NCI-H1092 treated with DMSO at 0.1 percent for 48 hours (cell line): ENCODE measurements at places on chromosomes 13 and 19.

GRCh38 chr19:14694641-14695266 lies 4.9 kb downstream of the ZNF333 start:
- no peak for DNase-seq

GRCh38 chr13:46321494-46322225 lies 65.4 kb downstream of the RUBCNL start:
- no peak for DNase-seq

GRCh38 chr19:47049307-47049700 lies 880 bp upstream of the TMEM160 start:
- DNase-seq, result no peak

GRCh38 chr13:35598233-35598632 lies 121.7 kb upstream of the MAB21L1 start:
- DNase-seq, result no peak

- DNase-seq, result peak; percentile 39
Observed at GRCh38 chr19:48271531-48272151, 1.8 kb downstream of the ZNF114 start.

GRCh38 chr19:44728178-44728577 lies 20.3 kb upstream of the BCL3 start:
- no peak for DNase-seq

GRCh38 chr19:33376423-33376822 lies 2.9 kb downstream of the CEBPG start:
- DNase-seq, result no peak

GRCh38 chr19:6271251-6271650 lies 8.5 kb downstream of the MLLT1 start:
- no peak for DNase-seq

GRCh38 chr19:19050731-19051130 lies 13.1 kb upstream of the SLC25A42 start:
- no peak for DNase-seq

DNA sequence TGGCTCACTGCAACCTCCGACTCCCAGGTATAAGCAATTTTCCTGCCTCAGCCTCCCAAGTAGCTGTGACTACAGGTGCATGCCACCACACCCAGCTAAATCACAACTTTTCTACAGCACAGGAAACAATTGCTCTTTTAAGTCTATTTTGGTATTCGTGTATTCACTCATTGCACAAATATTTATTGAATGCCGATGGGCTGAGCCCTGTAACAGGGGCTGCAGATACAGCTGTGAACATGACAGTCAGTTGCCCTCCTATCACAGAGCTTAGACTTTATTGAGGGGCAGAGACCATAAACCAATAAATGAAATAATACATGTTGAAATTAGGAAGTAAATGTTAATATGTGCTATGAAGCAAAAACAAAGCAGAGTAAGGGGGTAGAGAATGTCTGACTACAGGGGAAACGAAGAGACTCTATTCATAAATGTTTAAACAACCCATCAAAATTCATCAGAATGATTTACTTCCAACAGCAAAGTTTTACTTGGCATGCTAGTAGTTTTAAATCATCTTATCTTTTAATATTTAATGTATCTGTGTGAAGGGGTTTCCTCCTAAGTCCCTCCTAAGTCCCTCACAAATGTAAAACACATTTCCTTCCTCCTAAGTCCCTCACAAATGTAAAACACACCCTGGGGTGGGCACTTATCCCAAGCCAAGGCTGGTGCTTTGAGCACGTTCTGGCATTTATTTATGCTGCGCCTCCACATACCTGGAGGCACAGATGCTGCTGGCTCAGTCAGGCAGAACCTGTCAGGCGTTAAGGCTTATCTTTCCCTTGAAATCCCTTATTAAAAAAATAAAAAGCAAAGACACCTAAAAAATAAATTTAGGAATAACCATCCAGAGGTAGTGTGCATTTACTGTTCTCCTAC lies 140.8 kb downstream of the MIPEP start:
- no peak for DNase-seq

DNA sequence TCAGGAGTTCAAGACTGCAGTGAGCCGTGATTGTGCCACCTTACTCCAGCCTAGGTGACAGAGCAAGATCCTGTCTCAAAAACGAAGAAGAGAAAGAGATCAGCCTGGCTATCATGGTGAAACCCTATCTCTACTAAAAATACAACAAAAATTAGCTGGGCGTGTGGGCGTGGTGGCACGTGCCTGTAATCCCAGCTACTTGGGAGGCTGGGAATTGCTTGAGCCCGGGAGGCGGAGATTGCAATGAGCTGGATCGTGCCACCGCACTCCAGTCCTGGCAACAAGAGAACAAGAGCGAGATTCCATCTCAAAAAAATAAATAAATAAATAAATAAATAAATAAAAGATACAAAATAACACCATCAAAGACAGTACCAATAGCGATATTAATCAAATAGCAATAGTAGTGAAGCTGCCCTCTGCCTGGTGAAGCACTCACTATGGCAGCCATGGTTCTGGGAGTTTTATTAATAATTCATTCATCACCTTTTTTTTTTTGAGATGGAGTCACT lies 53.9 kb downstream of the NFIC start:
- no peak for DNase-seq

DNA sequence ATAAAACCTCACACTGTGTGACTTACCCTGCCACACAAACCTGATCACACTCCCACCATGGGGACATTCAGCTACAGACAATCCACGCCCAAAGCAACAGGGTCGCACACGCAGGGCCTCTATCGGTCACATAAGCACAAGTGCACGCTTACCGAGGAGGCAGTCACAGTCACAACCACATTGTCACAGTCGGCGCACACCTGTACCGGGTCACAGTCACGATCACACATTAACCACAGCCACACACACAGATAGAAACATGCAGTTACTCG lies 579 bp downstream of the ZNF566 start:
- DNase-seq, result peak; percentile 58

GRCh38 chr13:21445759-21446158 lies 13.3 kb downstream of the ZDHHC20 start:
- DNase-seq, result no peak

DNA sequence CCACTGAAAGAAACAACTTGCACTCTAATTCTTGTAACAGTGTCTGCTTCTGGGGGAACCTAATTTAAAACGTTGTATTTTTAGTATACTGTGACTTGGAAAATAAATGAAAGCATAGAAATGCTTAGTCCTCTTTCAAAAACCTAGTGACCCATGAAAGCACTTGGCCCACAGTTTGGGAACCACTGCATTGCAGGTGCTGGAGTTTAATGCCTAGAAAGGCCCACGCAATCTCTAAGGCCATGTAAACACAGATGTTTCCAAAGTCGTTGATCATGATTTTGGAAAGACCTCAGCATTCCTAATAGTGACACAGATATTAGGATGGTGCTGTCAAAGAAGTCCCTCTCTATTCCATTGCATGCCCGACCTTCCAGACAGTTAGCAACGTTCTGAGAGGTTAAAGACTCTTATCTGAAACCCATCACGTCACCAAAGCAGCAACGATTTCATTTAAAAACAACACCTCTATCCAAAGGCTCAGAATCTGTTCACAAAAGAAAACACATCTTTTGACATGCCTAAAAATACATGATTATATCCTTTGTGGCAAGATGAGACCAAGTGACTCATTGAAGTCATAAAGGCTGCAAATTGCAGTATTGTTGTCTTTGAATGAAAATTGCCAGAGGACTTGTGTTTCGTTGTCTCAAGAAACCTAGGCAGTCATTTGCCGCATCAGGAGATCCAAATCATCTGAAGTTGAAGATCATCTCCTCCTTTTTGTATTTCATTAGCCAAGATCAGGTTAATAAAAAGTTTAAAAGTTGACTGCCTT lies 328.0 kb upstream of the ZNF507 start:
- DNase-seq, result no peak

DNA sequence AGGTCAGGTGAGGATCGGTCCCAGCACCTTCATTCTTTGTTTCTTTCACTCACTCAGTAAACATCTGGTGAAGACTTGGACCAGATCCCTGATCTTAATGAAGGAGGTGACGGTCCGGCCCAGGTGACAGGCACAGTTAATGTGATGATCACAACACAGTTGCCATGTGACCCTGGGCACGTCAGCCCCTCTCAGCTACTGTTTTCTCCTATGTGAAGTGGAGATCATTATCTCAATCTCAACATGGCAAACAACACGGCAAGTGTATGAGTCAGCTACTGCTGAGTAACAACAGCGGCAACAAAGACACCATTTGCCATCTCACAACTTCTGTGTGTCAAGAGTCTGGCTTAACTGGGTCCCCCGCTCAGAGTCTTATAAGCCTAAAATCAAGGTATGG lies 74.6 kb downstream of the GNG7 start:
- no peak for DNase-seq

DNA sequence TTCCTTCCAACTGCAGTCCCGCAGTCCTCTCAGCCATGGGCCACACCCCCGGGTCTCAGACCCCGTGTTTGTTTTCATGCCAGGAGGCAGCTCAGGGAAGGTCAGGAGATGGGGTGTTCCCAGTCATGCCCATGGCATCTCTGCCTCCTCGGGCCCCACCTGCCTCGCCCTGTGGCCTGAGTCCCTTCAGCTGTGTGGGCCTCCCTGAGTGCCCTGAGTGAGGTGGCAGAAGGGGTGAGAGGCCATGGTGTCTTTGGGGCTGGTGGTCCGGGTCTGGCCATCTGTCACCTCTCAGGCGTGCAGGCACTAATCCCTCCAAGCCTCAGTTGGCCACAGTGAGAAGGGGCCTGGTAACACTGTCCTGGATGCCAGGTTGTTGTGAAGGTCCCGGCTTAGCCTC lies 10.9 kb upstream of the KDM4B start:
- DNase-seq, result no peak

DNA sequence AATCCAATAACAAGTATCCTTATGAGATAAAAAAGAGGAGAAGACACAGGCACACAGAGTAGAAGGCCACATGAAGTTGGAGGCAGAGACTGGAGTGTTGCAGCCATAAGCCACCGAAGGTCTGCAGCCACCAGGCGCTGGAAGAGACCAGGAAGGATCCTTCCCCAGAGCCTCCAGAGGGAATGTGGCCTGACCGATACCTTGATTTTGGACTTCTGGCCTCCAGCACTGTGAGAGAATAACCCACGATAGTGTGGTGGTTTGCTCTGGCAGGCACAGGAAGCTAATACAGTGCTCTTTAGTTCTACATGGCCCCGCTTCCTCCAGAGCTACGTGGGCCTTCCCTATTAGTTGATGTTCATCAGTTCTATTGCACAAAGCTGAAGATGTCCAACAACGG lies 15.3 kb upstream of the SULT2A1 start:
- DNase-seq, result no peak

DNA sequence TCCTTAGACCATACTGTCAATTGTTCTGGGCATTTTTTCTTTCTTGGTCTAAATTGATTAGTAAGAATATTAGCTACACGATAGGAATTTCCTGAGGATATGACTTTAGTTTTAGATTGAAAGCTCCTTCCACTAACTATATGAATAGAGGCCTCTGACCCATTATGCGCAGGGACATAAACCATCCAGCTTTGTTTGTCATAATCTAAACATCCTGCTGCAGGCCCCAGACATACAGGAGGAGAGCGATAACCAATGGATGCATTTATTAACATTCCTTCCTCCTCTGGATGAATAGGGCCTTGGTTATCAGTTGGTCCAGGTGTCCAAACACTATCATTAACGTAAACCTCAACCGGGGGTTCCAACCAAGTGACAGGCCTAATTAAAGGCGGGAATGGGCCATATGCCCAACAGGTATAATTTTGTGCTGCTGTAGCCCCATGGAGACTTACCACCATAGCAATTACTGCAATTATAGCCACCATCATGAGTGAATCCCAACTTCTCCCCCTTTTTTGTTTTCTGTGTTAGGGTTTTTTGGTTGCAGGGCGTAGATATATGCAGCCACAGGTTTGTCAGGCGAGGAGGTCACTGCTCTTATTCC lies 32.6 kb downstream of the CLEC4M start:
- no peak for DNase-seq

DNA sequence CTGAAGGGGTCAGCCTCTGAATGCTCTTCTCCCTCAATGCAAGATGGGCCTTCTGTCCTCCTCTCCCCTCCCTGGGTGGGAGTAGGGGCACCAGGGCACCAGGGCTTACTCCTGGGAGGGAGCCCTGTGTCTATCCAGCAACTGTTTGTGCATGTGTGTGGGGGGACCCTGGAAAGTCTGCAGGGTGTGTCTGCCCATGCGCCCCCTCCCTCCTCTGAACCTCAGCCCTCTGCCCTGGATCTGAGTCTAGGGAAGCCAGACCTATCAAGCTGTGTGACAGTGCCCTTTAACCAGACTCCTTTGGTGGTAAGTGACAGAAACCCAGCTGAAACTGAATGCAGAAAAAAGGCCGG lies 213.3 kb upstream of the ZNF536 start:
- no peak for DNase-seq

DNA sequence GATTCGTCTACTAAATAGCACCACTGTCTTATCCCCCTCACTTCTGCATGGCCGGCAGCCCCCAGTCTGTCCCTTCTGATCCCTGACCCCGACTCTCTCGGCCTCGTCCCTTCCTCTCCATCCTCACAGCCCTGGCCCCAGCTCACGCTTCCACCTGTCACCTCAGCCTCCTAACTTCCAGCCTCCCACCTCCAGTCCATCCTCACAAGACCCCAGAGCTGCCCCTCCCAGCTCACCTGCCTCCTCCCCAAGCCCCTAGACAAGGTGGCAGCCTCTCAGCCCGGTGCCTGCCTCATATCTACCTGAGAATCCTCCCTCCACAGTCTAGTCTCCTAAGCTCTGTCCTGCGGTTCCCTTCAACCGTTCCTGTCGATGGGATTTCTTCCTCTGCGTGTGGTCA lies 10.0 kb downstream of the KCNC3 start:
- DNase-seq, result no peak

DNA sequence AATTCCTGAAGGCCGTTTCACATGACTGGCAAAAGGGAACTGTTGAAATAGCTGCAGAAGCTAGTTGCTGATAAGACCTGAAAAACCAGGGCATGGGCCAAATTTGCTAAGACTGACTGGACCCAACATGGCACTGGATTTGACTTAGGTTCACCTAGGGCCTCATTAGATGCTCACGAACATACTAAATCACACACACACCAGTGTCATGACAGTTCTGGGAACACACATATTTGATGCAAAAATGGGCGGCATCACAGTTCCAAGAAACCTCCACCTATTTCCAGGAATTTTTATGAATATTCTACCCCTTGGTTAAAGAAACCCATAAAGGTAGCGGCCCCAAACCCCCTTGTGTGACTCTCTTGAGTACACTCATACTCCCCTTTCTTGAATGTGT lies 99.6 kb upstream of the OBI1 start:
- no peak for DNase-seq

DNA sequence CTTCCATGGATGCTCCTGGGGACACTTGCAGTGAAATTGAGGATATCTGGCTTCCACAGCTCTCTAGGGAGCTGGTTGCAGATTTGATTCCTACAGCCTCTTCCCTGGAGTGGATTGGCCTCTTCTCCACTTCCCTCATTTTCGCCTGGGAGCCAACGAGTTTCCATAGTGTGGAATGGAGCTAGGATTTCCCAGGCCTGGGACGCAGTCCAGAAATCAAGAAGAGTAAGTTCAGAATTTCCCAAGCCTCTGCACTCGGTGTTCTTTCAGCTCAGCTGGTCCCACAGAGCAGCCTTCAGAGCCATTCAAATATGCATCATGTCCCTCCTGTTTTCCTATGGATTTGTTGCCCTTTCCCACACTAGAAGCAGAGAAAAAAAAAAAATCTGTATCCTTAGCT lies 68.2 kb downstream of the RAP2A start:
- DNase-seq, result no peak

- peak; percentile 27 for DNase-seq
Observed at GRCh38 chr13:111202745-111203144, 87.6 kb downstream of the ARHGEF7 start.
